DMS 273 treated with DMSO at 0.1 percent for 48 hours (cell line): ENCODE measurements at places on chromosomes 13 and 19.

DNA sequence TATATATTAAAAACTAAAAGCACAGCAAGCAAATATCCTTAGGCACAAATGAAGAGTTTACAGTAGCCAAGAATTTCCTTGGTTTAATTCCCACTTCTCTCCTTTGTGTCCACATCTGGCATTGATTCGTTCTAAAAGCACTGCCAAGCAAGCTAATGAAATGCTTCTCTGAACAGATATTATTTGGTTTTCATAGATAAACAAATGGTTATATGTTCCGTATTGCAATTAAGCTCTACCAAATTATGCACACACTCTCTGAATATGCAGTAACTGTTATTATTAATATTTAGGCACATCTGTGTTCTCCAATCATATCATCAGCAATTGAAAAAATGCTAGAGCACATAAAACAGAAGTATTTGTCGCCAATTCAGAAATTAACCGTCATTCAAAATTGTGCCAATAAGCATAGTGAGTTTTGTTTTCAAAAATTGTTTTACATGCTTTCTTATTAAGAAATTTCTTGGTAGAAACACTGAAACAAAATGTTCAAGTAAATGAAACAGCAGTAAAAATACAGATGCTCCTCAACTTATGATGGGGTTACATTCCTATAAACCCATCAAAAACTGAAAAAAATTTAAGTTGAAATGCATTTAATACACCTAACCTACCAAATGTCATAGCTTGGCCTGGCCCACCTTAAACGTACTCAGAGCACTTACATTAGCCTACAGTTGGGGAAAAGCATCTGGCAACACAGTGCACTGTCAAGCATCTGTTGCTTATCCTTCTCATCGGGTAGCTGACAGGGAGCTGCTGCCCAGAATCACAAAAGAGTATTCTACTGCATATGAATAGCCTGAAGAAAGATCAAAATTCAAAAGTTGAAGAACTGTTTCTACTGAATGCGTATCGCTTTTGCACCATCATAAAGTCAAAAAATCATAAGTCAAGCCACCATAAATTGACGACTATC, 2134.7 kb downstream of the PCDH9 start:
- DNase-seq = peak; percentile 23

DNA sequence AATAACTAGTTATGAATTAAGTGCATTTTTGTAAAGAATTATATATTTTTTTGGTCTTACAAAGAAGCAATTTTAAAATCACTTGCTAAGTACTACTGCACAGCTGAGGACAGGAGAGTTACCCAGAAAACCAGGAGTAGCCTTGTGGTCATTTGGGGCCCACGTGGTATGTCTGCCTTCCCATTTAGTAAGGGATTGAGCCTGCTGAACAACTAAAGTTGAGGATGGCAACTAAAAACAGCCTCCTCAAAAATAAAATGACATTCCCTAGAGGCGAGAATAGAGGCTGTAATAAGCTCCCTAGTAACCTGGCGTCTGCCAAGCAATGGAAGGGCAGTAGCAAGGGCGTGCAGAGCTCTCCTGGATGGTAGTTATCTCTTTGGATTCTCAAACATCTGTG, 36.3 kb downstream of the DOCK9 start:
- DNase-seq = no peak

- no peak for DNase-seq
These were observed 132.7 kb downstream of the ZDHHC20 start for GRCh38 chr13:21326155-21327031.

- no peak for DNase-seq
These were observed 146.0 kb downstream of the NDFIP2 start for GRCh38 chr13:79626924-79627323.

GRCh38 chr19:51097166-51097738, 11.0 kb downstream of the CTU1 start:
- DNase-seq = no peak

GRCh38 chr13:93227878-93228642, 1.5 kb downstream of the GPC6 start:
- DNase-seq = peak; percentile 54

- DNase-seq = no peak
These were observed 4.6 kb downstream of the PROZ start for GRCh38 chr13:113162783-113163685.

DNA sequence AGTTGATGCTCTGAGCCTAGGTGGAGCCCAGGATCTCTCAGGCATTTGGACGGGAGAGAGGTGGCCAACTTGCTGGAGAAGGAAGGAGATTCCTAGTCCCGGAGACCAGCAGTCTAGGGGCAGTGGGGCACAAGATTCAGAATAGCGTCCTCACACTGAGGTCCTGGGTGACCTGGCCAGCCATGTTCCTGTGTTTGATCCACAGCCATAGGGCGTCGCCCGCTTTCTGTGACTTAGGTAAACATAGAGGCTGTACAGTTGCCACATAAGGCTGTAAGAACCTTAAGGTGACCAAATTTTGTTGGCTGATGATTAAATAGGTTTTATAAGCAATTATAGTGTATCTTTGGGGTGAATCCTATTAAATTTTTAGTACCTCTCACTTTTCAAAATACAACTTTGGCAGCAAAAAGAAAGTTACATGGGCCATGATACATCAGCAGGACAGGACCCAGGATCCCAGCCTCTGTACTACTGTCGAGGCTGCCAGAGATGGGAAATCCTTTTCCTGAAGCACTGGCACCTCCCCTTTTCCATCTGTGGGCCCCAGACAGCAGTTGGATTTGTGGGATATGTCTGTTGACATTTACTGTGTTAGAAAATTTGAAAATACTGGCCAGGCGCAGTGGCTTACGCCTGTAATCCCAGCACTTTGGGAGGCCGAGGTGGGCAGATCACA, 37.5 kb downstream of the TSSK6 start:
- no peak for DNase-seq

GRCh38 chr13:39561971-39562370, 41.0 kb downstream of the LHFPL6 start:
- no peak for DNase-seq

- no peak for DNase-seq
These were observed 894.3 kb downstream of the DIAPH3 start for GRCh38 chr13:59269476-59269875.

- DNase-seq = peak; percentile 74
These were observed 3.0 kb upstream of the AKAP8L start for GRCh38 chr19:15421721-15422260.

DNA sequence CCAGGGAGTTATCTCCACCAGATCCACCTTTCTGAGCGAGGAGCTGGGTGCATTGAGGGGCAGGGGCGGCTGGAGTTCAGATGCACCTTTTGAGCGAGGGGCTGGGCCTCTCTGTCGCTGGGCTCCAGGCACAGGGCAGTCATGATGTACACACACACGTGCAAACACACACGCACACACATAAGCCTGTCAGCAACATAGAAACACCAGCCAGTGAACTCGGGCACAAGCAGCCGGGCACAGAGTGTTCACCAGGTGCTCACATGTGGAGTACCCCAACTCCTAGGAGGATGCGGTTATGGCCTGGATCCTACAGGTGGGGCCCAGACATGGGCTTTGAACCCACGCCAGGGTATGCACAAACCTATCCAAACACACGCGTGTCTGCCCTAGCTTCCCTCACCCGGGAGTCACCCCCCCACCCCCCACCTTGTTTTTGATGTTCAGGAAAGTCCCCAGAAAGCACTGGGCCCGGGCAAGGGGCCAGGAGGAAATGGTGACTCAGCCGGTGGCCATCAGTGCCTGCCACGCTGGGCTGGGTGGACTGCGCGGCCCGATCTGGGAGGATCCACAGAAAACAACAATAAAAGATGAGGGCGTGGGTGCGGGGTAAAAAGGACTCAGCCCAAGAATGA, 13.3 kb downstream of the ARRDC2 start:
- no peak for DNase-seq

GRCh38 chr13:58087566-58087965, 456.0 kb downstream of the PCDH17 start:
- no peak for DNase-seq

- DNase-seq = no peak
These were observed 122.3 kb upstream of the RNF113B start for GRCh38 chr13:98299235-98299965.

DNA sequence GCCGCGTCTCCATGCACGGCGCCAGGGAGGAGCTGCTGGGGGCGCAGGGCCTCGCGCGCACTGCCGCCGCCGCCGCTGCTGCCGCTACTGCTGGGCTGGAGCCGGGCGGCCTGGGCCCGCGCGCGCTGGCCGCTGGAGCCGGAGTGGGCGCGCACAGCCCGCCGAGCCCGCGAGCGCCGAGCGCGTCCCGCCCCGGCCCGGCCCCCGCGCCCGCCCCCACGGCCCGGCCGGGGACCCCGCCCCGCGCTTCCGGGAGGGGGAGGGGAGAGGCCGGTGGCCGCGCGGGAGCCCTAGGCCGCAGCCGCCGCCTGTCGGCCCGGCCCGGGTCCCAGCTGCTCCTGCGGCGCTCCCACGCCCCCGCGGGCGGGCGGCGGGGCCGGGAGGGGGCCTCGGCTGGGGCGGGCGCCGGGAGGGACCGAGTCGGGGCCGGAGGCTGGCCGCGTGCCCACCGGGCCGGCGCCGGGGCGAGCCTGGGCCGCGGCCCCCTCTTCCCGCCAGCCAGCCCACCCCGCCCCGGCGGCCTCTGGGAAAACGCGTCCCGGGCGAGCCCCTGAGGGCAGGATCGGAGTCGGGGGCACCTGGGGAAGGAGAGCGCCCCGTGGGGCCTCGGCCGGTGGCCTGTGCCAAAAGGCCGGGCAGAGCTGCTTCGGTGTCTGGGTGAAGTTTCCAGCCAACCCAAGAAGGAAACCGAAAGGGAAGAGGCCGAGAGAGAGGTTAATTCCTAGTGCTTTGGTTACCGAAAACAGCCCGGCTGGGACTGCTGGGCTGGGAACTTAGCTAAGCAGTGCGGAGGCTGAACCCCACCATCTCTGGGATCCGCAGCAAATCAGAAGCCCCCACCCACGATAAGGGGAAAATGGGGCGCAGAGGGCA, at the start of gene STK24:
TSS of gene STK24 (minus strand) at position 145 of the 873 bp plus-strand sequence. CDS start 321 bp downstream, outside the sequence.
- no peak for DNase-seq

DNA sequence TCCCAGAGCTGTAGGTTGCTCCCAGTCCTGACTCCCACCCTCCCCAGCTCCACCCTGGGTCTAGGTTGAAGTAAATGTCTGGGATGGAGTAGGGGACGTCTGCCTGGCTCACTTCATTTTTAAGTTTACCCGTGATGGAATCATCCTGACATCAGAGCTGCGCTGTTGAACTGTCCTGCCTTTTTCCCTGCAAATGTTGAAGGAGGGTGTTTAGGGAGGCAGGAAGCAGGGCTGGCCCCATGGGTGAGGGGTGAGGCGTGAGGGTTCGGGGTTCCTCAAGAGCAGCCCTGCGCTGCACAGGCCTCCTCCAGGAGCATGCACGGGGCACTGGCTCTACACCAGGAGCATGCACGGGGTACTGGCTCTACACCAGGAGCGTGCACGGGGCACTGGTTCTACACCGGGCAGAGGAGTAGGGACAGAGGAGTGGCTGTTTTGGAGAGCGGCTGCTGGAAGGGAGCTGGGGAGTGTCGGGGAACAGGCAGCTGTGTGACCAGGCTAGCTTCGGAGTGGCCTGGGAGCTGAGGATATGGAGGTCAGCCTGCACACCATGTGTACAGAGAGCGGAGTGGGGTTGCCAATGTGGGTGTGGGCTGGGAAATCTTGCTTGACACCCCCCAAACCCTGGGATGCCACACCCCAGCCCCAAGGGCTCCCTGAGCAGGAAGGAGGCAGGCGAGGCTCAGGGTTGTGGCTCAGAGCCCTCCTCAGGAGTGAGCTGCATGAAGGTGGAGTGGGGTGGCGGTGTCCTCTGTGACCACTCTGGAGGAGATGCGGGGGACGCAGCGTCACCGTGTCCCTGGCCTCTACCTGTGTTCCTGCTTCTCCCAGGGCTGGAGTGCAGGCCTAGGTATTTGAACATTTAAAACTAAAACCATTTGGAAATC, 63.3 kb downstream of the GPR12 start:
- DNase-seq = no peak

DNA sequence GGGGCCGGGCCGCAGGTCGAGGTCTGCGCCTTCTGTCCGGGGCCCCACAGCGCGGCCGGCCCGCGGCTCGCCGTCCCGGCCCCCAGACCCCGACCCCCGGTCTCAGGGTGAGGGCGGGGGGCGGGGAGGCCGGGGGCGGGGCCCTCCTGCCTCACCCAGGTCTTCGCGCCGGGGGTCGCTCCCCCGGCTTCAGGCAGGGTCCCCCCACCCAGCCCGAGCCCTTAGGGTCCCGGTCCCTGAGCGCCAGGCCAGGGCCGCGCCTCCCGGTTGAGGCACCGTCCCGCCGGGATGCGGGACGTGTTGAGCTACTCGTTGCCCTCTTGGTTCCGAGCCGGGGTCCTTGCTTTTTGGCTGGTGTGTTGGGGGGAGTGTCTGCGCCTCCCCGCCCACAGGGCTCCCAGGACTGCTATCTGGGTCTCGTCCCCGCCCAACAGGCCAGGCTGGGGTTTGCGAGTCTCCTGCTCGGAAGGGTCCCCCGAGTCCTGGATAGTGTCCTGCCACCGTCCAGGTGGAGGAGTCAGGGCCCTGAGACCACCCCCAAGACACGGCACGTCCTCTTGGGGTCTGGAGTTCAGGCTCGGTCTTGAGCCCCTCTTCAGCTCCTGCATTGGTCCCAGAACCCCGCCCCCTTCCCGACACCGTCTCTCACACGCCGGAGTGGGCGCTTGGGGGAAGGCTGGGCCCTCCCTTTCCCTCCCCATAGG, 452 bp downstream of the PIAS4 start:
- DNase-seq = no peak
